Heart left ventricle (tissue), 16 donors: ENCODE measurements at places on chromosomes 1 and 21.

GRCh38 chr1:240304466-240304865 lies 212.8 kb downstream of the FMN2 start:
- no peaks in the 10 kb centered on the region for H3K4me1 ChIP-seq
- H3K27me3 ChIP-seq: no peaks in the 10 kb centered on the region
- DNase-seq: no peak
- no peak overlapping the region for H3K4me3 ChIP-seq

DNA sequence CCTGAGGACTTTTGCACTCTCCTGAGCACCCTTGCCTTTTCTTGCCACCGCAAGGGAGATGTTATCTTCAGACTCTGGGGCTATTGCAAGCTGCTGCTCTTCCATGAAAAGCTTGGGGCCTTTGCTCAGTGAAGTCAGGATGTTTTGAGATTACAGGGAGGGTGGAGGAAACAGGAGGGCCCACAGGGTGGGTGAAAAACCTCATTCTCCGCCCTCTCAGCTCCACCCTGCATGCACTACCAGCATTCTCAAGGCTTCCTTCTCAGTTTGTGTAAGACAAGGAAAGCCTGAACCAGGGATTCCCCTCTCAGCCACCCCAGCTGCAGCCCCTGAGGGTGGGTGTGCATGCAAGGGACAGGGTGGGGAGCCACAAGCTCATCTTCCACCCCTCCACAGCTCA lies 25.8 kb upstream of the ZNF648 start:
- H3K27ac ChIP-seq: no peak overlapping the region
- H3K27me3 ChIP-seq: no peaks in the 10 kb centered on the region
- H3K36me3 ChIP-seq: no peaks in the 10 kb centered on the region
- no peak for DNase-seq
- H3K4me3 ChIP-seq: no peak overlapping the region
- H3K4me1 ChIP-seq: peaks cover 4% of the 10 kb centered on the region

DNA sequence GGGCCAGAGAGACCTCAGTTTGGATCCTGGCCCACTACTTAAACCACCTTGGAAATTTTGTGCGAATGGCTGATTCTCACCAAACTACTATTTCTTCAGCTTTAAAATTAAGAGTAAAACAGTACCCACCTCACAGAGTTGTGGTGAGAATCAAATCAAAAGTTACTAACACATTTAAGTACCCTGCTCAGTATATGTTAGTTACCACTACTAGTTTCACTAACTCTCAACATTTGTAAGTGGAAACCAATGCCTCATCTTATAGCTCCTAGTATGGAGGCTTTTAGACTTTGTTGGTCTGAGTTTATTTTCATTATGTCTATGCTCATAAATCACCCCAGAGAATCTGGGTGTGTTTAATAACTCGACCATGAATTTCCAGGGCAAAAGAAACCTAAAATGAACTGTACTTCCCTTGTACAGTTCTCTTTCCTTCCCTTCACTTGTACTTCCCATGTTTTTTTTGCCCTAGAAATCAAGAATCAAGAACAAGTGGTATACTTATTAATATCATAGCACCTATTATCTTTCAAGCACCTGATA lies 11.6 kb upstream of the SERBP1 start:
- H3K36me3 ChIP-seq: no peaks in the 10 kb centered on the region
- H3K27ac ChIP-seq: no peak overlapping the region
- no peaks in the 10 kb centered on the region for H3K4me1 ChIP-seq
- DNase-seq: no peak
- H3K27me3 ChIP-seq: no peaks in the 10 kb centered on the region

GRCh38 chr1:2129256-2129943 lies 65.2 kb downstream of the FAAP20 start:
- peaks cover 15% of the 10 kb centered on the region for H3K4me1 ChIP-seq
- no peak for DNase-seq
- H3K27ac ChIP-seq: no peak overlapping the region
- H3K36me3 ChIP-seq: no peaks in the 10 kb centered on the region
- no peaks in the 10 kb centered on the region for H3K27me3 ChIP-seq

DNA sequence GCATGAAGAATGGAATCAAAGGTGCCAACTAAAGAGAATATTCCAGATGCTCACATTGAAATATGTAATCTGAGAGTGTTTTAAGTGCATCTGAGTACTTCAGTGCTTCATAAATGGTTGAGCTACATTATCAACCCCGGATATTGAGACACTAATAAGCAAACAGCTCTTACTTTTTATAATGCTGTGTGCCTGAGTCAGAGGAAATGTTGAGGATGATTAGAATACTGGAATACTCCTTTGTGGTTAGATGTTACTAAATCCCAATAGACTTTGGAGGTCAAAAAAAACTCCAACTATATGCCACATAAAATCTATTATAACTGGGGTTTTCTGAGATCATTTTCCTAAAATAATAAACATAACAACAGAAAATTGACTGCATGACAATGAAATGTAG lies 12.5 kb upstream of the KCNA3 start:
- H3K27me3 ChIP-seq: peaks cover 5% of the 10 kb centered on the region
- DNase-seq: no peak
- no peak overlapping the region for H3K4me3 ChIP-seq
- H3K27ac ChIP-seq: no peak overlapping the region
- no peaks in the 10 kb centered on the region for H3K4me1 ChIP-seq

DNA sequence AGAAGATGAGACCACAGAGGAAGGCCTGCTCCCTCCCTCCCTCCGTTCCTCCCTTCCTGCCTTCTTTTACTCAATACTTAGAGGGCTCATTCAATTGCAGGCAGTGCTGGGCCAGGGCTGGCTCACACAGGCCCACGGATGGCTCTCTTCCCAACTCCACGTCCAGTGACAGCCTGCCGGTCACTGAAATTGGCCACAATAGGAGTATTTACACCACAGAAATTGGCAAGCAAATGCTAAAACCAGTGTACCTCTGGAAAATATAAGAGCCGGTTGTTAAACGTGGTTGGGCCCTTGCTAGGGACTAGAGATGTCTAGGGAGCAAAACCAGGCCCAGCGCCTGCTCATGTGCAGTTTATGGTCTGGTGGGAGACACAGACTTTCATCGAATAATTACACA lies 72.4 kb upstream of the TMEM51 start:
- DNase-seq: no peak
- H3K27me3 ChIP-seq: no peaks in the 10 kb centered on the region
- H3K27ac ChIP-seq: no peak overlapping the region
- no peaks in the 10 kb centered on the region for H3K4me1 ChIP-seq
- H3K4me3 ChIP-seq: no peak overlapping the region

- H3K4me1 ChIP-seq: peaks cover 22% of the 10 kb centered on the region
- peaks cover 6% of the 10 kb centered on the region for H3K36me3 ChIP-seq
- no peak overlapping the region for H3K27ac ChIP-seq
- H3K4me3 ChIP-seq: no peak overlapping the region
- DNase-seq: no peak
These were observed 19.4 kb downstream of the LPGAT1 start for GRCh38 chr1:211811126-211811525.

DNA sequence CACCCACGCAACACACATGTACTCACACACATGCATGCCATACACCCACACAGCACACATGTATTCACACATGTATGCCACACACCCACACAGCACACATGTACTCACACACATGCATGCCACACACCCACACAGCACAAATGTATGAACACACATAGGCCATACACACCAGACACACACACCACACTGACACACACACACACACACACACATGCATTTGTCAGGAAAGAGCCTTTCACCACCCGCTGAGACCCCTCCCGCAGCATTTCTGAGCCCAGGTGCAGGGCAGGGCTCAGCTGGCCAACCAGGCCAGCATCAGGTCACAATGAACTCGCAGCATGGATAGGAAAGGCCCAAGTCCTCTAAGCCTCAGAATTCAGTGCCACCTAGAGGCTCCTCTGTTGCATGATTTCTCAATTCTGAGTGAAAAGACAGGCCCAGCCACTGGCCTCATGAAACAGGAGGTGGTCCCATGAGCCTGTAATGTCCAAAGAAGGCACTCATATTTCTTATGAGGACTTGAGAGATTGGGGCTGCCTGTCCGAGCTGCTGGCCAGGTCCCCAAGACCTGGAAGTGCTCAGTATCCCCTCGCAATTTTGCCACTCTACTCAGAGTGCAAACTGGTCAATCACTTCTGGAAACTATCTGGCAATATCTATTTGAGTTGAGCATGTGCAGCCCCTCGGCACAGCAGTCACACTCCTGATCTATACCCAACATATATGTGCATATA lies 57.3 kb downstream of the PSMG1 start:
- H3K27me3 ChIP-seq: no peaks in the 10 kb centered on the region
- no peak overlapping the region for H3K27ac ChIP-seq
- peaks cover 13% of the 10 kb centered on the region for H3K4me1 ChIP-seq

GRCh38 chr1:234586892-234587485 lies 23.0 kb downstream of the IRF2BP2 start:
- H3K4me3 ChIP-seq: no peak overlapping the region
- H3K27ac ChIP-seq: peak overlapping the region; percentile 92
- no peaks in the 10 kb centered on the region for H3K27me3 ChIP-seq
- DNase-seq: no peak
- no peaks in the 10 kb centered on the region for H3K36me3 ChIP-seq

- H3K4me3 ChIP-seq: no peak overlapping the region
- no peaks in the 10 kb centered on the region for H3K36me3 ChIP-seq
- no peaks in the 10 kb centered on the region for H3K27me3 ChIP-seq
- DNase-seq: no peak
- H3K4me1 ChIP-seq: no peaks in the 10 kb centered on the region
These were observed 330.5 kb upstream of the ADGRL2 start for GRCh38 chr1:81470275-81470674.

- H3K27ac ChIP-seq: no peak within 1 kb of the TSS
- DNase-seq: no peak
- H3K4me1 ChIP-seq: peaks cover 18% of the 10 kb centered on the region
- H3K27me3 ChIP-seq: no peaks in the 10 kb centered on the region
These were observed at the start of gene SUSD4 for GRCh38 chr1:223363856-223364684. Gene SUSD4 (minus strand): TSS chr1:223364176. CDS start chr1:223363425, 751 bp downstream.

DNA sequence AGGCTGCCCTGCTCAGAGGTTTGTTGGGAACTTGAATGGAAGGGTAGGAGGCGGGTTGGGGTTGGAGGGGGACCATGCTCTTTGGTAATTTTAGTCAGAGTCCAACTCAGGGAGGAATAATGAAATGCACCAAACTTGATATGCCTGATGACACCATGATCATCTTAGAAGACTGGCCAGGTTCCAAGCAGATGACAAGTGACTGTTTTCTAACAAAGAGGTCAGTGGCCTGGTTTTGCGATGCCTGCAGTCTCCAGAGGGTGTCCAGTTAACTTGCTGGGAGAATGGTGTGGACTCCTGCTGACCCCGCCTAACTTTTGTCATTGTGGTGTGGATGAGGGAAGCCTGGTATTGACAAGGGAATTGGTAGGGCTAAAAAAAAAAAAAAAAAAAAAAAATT lies 12.4 kb downstream of the VANGL1 start:
- no peaks in the 10 kb centered on the region for H3K36me3 ChIP-seq
- no peaks in the 10 kb centered on the region for H3K27me3 ChIP-seq
- H3K4me3 ChIP-seq: no peak overlapping the region
- DNase-seq: no peak
- no peak overlapping the region for H3K27ac ChIP-seq

GRCh38 chr1:38210021-38210894 lies 163.7 kb upstream of the POU3F1 start:
- no peak overlapping the region for H3K4me3 ChIP-seq
- no peaks in the 10 kb centered on the region for H3K36me3 ChIP-seq
- no peak overlapping the region for H3K27ac ChIP-seq
- peaks cover 11% of the 10 kb centered on the region for H3K27me3 ChIP-seq
- H3K4me1 ChIP-seq: peaks cover 6% of the 10 kb centered on the region
- peak; percentile 56 for DNase-seq

- no peak overlapping the region for H3K27ac ChIP-seq
- H3K27me3 ChIP-seq: no peaks in the 10 kb centered on the region
- no peaks in the 10 kb centered on the region for H3K36me3 ChIP-seq
- no peak overlapping the region for H3K4me3 ChIP-seq
These were observed 5.7 kb upstream of the IL10 start for GRCh38 chr1:206778031-206778430.

- H3K4me1 ChIP-seq: peaks cover 23% of the 10 kb centered on the region
- DNase-seq: no peak
- no peak overlapping the region for H3K4me3 ChIP-seq
These were observed 51.1 kb downstream of the GLUL start for GRCh38 chr1:182340233-182341058.

- no peak for DNase-seq
- no peaks in the 10 kb centered on the region for H3K4me1 ChIP-seq
- no peak overlapping the region for H3K27ac ChIP-seq
- H3K27me3 ChIP-seq: no peaks in the 10 kb centered on the region
These were observed 30.3 kb downstream of the PARK7 start for GRCh38 chr1:7991504-7992440.

DNA sequence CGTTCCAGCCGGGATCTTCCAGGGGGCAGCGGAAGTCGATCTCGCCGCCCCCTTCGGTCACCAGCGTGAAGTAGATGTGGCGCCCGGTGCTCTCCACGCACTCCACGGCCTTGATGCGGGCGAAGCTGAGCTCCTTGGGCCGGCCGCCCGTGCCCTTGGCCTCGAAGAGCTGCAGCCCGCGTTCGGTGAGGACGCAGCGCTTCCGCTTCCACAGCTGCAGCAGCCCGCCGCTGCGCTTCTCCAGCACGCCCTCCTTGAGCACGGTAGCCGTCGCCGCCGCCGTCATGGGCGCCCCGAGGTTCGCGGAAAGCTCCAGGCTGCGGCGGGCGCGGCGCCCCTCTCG lies 516 bp downstream of the PHLDA3 start:
- H3K4me3 ChIP-seq: peak overlapping the region; percentile 77
- H3K27ac ChIP-seq: peak overlapping the region; percentile 94
- H3K27me3 ChIP-seq: no peaks in the 10 kb centered on the region
- peak; percentile 41 for DNase-seq

- H3K27me3 ChIP-seq: no peaks in the 10 kb centered on the region
- peak; percentile 67 for DNase-seq
- H3K4me3 ChIP-seq: peak overlapping the region; percentile 92
- peak overlapping the region; percentile 89 for H3K27ac ChIP-seq
- peaks cover 53% of the 10 kb centered on the region for H3K4me1 ChIP-seq
These were observed 575 bp downstream of the RRAGC start for GRCh38 chr1:38858833-38859560.

DNA sequence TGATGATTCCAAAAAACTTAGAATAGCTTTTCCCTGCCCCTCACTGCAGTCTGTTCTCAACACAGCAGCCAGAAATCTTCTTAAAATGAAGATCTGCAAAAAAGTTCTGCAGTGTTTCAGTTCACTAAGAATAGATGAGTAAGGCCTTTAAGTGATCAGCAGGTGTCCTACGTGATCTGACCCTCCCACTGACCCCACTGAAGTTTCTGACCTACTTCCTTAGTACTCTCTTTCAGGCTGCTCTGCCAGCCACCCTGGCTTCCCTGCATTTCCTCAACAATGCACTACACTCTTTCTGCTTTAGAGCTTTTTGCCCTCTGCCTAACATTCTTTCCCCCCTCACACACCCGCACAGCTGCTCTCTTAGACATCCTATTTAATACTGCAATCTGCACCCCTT lies 182.5 kb downstream of the AKT3 start:
- no peak overlapping the region for H3K27ac ChIP-seq
- H3K4me1 ChIP-seq: no peaks in the 10 kb centered on the region
- H3K36me3 ChIP-seq: peaks cover 4% of the 10 kb centered on the region
- no peak for DNase-seq
- no peaks in the 10 kb centered on the region for H3K27me3 ChIP-seq

DNA sequence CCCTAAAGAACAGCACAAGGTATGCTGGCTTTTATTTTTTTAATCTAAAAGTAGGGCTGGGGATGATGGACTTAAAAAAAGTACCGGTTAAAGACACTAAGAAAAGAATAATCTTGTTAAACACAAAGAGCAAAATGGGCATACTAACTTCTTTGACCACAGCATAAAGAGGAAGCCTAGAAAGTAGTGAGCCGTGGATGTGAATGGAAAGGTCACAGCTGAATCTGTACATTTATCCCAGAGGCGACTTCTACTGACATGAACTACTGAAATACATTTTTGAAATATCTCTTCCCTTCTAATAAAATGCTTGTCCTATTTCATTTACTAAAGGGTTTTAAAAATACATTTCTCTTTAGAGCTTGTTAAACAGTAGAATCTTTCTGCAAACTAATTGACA lies 140.7 kb downstream of the SLC45A1 start:
- peaks cover 25% of the 10 kb centered on the region for H3K4me1 ChIP-seq
- DNase-seq: no peak
- no peaks in the 10 kb centered on the region for H3K36me3 ChIP-seq
- H3K27me3 ChIP-seq: no peaks in the 10 kb centered on the region
